SIG-M5 (cell line): ENCODE measurements at places on chromosomes 5 and 9.

DNA sequence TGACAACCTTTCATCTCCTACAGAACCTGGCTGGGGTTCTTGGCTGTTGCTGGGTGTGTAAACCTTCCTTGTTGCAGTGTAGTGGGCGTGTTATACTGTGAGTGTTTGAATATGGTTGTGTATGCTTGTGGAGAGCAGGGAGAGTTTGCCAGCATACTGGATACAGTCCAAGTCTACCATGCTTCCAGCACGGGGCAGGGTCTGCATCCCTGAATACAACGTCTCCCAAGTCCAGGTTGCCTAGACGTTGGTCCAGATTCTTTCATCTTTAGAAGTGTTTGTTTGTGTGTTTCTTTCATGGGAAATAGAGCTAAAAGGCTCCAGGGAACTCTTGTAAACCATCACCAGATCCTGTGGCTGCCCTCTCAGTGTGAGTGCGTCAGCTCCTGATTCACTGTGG lies 46.4 kb downstream of the SYK start:
- no peak for DNase-seq

DNA sequence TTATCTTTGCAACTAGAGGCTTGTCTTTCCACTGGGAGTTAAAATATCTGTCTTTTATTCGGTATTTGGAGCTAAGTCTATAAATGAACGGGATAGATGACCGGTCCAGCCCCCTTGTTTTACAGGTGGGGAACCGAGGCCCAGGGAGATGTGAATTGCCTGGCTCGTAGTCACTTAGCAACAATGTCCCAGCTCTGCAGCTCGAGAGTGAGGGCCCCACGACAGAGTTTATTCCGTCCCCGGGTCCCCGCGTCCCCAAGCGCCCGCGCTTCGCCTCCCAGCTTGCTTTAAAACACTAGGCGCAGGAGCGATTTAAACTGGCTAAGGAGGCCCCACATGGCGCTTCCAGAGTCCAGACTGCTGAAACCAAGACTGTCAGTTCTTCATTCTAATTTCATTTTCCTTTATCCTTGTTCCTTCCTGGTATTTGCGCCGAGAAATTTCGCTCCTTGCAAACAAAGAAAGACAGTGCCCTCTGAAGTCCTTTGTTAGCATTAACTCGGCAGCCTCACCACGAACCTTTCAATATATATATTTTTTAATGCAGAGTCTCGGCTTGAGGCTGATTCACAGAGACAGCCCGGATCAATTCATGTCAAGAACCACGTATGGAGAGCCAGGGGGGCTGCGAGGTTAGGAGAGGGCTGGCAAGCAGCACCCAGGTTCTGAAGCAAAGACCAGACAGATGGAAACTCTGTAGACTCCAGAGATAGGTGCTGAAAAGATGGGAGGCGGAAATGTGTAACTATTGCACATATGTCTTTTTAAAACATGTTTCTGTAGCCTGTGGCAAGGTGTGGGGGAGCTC lies 1.4 kb upstream of the ENC1 start:
- DNase-seq, result no peak

GRCh38 chr9:113960768-113961167 lies 84.7 kb downstream of the ZNF618 start:
- no peak for DNase-seq

GRCh38 chr5:6766604-6767093 lies 53.4 kb downstream of the TENT4A start:
- no peak for DNase-seq

GRCh38 chr9:135039266-135039870 lies 48.1 kb upstream of the OLFM1 start:
- DNase-seq, result no peak

DNA sequence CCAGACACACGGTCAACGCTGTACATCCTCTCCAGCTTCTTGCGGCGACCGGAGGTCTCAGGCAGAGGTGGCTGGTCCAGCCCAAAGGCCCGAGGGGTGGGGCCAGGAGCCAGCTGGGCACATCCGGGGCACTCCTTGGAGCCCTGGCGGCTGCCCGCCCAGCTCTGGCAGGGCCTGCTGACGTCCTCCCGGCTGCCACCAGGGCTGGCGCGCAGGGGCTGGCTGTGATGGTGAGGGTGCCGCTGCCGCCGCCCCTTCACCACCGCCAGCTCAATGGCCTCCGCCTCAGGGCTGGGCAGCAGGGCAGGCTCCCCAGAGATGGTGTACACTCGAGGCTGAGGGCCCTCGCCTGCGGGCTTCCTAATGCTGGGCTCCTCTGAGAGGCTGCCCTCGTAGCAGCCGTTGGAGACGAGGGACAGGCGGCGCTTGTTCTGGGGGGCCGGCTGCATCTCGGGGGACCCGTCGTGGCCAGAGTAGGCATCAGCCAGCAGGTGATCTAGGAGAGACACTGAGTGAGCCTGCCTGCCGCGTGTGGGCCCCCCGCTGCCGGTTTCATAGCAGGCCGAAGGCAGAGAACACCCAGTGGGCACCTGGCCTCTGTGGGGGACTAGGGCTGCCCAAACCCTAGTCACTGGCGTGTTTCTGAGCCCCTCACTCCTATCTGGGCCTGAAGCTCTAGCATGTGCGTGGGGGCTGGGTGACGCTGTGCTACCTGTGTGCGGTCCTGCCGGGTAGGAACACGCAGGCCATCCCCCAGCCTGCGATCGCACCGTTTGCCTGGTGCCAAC lies 1.5 kb downstream of the NSMF start:
- no peak for DNase-seq

GRCh38 chr9:111961009-111961408 lies 64.4 kb downstream of the UGCG start:
- DNase-seq, result no peak

DNA sequence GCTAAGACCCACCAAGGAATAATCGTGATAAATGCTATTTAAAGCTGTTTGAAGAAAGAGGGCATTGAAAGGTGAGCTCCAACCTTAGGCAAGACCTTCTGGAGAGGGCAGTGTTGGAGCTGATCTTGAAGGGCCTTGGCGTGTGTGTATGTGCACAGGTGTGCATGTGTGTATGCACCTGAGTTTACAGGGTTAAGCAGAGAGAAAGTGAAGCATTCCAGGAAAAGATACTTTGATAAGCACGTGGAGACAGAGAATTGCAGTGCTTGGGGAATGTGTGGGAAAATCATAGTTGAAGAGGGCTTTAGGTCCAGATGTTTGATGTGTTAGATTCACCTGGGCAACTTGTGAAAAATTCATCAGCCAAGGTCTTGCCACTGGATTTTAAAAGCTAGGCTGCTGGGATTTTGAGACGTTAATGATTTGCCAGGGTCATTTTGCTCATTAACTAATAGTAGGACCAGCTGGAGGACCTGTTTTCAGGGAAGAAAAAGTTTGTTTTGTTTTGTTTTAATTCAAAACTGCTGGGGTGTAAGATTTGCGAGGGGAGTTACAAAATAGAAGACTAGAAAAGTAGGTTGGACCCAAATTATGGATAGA lies 78.3 kb upstream of the ANKRD55 start:
- no peak for DNase-seq

DNA sequence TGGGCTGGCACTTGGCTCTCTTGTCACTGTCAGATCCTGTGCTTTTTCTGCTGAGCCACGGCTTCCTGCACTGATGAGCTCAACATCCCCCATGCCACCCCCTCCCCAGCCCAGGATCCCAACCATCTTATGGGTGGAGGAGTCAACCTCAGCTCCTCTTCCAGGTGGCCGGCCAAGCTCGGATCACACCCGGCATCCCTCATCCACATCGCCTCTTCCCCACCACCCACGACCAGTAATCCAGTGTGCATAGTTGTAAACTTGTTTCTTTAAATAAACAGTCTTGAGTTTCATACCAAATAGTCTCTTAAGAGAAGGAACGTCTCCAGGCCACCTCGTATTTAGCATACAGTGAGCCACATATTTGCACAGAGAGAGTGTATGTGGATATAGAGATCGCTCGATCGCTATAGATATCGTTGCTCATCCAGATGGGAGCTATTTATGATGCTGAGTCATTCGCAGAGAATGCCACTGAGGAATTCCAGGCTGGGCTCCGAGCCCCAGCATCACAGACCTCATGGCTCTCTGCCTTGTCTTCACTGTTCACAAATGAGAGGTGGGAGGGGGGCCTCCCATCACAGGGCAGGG lies 61.8 kb upstream of the CPLX2 start:
- no peak for DNase-seq

DNA sequence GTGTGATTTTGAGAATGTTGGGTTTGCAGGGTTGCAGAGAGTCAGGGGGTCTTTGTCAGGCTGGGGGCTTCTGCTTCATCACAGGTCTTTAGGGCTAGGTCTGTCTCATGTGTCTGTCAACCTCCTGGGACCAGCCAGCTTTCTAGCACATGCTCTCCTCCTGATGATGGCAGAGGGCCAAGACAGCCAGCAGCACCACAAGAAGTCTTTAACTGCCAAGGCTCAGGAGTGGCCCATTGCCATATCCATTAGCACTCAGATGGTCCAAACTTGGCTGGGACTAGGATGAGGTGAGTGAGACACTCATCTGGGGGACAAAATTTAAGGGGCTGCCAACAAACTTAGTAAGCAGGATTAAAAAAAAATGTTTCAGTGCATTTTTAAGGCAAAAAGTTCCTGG lies 384.2 kb upstream of the CDH10 start:
- no peak for DNase-seq
